GM19239 (cell line): ENCODE measurements at places on chromosomes 16 and 17.
A peak's percentile ranks its signal among the peaks of the same experiment; 100 is the strongest.

DNA sequence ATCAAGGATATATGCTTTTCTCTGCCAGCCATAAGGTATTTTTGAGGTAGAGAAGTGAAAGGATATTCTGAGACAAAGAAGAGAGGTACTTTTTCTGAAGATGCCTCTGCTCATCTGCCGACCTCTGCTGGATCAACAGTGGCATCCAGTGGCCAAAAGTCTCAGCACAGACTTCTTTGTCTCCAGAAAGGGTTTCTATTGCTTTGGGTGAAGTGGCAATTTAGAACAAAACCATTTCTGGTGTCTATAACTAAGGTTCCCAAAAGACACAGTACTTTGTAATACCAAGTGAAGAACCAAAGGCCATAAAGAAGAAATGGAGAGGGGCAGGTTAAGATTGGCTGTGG lies 155.2 kb upstream of the C17orf78 start:
- no peak for DNase-seq

DNA sequence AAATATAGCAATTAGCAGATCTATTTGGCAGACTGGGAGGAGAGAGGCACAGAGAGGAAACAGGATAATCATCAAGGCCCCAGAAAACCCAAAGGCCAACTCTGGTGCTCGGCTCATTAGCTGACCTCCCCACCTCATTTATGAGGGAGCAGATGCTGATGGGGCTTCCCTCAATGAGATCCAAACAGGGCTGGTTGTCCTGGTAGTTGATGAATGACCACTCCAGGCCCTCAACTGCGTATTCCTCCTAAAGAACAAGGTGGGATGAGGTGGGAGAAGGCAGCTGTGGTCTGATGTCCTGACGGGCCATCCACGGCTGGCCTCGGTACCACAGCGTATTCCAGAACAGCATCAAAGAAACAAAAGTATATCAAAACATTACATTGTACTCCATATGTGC lies 20.8 kb downstream of the ZNHIT3 start:
- no peak for DNase-seq

GRCh38 chr16:13289515-13289914 lies 388.1 kb downstream of the SHISA9 start:
- DNase-seq = no peak

- no peak for DNase-seq
Observed at GRCh38 chr17:72118335-72119076, 2.3 kb upstream of the SOX9 start.

GRCh38 chr17:45428050-45428617 lies 4.5 kb downstream of the ARHGAP27 start:
- DNase-seq = peak; percentile 83

DNA sequence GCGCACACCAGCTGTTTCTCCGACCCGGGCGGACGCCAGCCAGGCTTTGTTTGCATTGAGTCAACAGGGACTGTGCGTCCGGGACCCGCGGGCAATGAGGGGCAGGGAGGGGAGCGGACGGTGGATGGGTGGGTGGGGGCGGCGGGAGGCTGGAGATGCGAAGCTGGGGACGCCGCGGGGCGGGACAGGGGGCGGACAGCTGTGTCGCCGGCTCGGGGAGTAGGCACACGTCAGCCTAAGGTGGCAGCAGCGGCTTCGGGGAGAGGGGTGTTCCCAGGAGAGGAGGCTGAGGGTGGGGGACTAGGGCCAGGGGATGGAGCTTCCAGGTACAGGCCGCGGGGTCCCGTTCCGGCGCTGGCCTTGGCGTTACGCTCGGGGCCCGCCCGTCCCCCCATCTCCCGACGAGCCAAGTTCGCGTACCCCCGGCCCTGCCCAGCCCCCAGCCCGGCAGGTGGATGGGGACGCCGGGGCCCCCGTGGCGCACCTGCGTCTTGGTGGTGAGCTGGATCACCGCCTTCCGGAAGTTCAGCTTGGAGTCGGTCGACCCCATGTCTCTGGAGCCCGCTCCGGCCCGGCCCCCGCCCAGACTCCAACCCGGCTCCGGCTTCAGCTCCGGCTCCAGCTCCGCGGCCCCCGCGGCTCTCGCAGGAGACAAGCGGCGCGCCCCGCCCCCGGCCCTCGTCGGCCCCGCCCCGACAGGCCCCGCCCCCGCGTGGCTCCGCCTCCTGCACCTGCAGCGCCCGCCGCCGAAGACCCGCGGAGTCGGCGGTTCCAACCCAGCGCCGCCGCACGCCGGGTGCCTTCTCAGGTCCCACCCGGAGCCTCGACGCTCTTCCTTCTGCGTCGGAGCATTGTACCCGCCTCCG lies at the start of gene HID1:
TSS of gene HID1 (minus strand) at position 653 of the 866 bp plus-strand sequence. CDS start at position 550, 103 bp downstream.
- DNase-seq = peak; percentile 78

DNA sequence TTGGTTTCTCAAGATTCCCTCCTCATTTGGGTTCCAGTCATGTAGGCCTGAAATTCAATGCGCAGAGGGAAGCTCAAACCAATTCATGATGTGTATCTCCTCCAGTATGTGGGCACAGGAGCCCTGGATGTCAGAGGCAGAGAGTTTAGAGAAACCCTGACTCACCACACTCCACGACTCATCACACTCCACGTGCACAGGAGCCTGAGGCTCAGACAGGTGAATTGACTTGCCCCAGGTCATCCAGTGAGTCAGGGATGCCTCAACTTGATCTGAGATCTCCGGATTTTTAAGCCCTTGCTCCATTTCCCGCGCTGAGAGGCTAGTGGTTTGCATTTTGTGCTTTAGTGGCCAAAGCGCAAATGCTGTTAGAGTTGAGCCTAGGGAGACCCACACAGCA lies 183.9 kb downstream of the HAPSTR1 start:
- no peak for DNase-seq

- no peak for DNase-seq
Observed at GRCh38 chr16:52545898-52546266, 1.1 kb downstream of the TOX3 start.

DNA sequence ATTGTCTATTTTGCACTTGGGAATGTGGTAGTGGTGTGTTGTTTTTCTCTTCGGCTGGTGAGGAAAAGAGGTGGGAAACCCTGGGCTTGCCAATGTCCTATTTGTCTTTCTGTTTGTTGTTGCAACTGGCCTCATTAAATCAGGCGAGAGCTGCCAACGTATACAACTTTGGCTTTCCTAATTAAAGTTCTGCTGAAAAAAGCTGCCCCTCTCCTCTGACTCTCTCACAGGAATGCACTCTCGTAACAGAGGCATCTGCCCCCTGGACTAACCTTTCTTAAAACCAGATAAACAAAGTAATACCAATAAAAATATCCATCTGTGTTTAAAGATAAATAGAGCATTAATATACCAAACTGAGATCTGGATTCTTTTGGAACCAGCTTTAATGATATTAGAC lies 7.8 kb downstream of the CDRT15 start:
- DNase-seq = no peak

DNA sequence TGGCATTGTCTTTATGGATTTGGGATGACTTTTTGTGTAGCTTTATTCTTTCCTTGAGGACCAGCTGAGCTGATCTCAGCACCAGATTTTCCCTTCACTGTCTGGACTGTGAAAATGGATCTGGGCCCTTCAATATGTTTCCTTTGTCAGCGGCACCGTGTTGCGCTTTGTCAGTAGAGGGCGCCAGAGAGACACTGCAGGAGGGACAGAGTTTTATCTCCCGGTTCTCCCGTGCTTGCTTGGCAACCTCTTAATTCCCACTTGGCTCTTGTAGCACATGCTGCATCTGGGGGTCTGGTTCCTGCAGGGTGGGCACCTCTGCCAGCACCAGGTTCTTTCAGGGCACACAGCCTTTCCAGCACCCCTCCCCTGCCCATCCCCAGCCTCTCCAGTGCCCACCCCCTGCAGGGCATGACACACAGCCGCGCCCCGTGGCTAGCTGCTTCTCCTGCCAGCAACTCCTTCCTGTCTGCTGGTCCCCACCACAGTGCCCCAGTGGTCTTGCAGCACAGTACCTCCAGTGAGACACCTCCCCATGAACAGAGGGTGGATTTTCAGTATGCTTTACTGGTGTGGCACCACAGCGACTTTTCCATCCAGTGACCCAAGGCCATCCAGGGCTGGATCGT lies 19.6 kb downstream of the OR1D5 start:
- DNase-seq = no peak

DNA sequence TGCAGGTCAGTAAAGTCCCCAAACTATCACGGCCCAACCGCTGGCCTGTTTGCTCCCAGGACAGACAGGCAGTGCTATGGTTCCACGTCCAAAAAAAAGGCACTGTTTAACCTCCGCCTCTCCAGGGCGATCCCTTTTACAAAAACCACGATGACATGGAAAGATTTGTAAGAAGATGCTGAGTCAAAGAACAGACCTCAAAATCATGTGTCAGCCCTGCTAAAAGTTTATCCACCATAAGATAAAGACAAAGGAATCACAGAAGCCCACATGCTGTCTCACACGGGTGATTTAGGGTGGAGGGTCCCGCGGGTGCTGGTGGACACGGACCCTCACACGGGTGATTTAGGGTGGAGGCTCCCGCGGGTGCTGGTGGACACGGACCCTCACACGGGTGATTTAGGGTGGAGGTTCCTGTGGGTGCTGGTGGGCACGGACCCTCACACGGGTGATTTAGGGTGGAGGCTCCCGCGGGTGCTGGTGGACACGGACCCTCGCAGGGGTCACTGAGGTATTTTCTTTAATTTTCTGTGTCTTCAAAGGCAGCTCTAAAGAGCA lies 117.2 kb upstream of the METRNL start:
- no peak for DNase-seq

GRCh38 chr17:73166731-73167581 lies 2.1 kb downstream of the SSTR2 start:
- DNase-seq = no peak

DNA sequence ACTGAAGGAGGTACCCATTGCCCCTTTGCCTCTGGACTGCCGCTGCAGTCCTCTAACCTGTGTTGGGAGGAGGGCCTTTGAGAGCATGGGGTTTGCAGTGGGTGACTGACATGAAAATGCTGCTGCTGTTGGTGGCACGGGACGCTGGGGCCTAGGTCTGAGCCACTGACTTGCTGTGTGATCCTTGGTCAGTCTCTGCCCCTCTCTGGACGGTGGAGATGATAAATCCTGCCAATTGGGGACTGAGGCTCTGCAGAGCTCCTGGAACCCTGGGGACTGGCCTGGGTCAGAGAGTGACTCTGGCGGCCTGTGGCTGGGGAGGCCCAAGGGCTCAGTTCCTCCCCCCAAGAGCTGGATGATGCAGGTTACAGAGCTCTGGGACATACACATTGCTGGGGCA lies 6.1 kb upstream of the PYDC1 start:
- DNase-seq = no peak

- no peak for DNase-seq
Observed at GRCh38 chr17:57809879-57810278, 40.0 kb downstream of the MRPS23 start.

DNA sequence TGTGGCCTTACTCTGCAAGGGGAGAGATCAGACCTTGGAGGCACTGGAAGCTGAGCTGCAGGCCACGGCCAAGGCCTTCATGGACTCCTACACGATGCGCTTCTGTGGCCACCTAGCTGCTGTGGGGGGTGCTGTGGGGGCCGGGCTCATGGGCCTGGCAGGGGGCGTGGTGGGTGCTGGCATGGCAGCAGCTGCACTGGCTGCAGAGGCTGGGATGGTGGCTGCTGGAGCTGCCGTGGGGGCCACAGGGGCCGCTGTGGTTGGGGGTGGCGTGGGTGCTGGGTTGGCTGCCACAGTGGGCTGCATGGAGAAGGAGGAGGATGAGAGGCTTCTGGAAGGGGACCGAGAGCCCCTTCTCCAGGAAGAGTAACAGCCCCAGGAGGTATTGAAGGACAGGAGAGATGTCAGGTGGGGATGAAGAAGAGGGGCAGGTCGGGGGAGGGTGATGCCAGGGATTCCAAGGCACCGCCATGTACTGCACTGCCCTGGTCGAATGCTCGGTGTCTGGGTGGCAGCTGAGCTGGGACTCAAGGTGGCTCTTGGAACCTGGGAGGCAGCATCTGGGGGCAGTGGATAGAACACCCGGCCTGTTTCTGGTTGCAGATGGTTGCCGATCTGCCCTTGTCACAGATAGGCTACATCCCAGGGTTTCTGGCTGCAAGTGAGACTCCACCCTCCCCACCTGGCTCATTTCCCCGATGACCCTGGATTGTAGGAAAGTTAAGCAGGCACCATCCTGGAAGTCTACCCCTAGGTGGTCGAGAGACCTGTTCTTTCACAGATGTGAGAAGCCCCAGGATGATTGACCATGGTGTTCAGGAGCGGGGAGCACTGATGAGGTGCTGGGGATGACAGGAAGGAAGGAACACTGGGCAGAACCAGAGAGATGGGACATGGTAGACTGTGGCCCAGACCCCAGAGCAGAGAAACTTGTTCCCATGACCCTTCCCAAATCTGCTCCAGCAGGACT lies 5.1 kb downstream of the RNF112 start:
- DNase-seq = no peak

DNA sequence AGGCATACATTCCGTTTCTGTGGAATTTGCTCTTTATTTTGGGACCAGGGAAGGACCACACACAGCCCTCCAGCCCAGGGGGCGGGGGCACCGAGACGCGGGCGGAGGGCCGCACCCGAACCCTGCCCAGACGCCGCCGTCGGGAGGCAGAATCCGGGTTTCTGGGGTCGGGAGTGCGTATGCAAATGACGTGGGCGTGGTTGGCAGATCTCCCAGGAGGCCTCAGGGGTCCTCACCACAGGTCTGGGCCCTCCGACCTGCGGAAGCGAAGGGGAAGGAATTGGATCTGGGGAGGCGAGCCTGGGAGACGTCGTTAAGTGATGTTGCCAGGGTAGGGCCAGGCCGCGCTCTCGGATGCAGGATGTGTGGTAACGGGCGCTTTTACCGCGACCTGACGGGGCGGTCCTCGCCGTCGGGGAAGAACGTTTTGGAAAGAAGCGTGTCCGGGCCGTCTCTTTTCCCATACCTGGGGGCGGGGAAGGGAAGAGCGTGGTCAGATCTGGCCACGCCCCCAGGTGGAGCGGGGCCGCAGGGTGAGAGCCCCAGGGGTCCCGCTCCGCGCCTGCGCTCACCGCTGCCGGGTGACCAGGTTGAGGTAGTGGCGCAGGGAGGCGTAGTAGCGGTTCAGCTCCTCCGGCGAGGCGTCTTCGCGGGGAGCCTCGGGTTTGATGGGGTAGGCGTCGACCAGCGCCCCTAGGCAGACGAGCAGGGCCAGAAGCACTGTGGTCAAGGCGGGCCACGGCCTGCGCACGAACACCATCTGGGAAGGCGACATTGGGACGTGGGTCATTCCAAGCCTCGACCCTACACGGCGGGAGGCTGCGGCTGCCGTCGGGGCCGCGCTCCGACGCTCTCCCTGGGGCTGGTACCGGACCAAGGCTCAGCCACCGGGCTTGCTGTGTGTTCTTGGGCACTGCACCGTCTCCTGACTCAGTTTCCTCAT lies 745 bp downstream of the PYY start:
- DNase-seq = no peak
